Esophagus muscularis mucosa (tissue), 4 donors: ENCODE measurements at places on chromosomes 2 and 18. TPM values are rescaled to one million over a fixed set of nuclear protein-coding genes. Genes with fewer than 3 reads are reported as not detected.
A peak's percentile ranks its signal among the peaks of the same experiment; 100 is the strongest.

DNA sequence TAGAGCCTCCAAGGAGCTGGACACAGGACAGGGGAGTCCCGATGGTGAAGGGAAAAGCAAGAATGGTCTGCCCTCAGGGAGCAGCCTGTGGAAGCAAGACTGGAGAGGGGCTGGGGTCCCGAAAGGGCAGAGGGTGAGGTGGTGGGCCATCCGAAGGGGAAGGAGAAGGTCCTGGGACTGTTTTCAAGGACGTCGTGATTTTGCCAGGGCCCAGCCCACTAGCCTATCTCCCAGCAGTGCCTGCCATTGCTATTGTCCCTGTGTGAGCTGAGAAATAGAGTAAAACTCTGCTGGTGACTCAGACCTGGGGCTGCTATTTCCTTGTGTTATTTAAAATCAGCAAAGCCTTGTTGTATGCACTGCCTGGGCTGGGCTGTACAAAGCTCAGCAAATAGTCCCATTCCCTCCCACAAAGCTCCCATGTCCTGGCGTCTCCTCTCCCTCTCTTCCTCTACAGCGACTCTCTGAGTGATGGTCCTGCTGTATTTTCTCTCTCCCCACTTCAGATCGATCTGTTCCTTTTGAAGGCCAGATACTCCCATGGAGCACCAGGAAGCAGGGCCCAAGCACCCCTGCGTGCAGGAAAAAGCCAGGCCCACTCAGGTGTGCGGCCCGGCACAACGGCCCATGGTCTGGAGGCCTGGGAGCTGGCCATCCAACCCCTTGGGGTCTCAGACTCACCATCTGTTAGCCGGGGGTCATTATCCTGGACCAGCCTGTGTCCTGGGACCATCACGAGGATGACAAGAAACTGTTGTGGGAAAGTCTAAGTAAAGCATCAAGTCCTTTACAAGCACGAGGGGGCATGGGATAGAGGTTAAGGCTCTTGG, 65.0 kb upstream of the OTOF start:
- H3K4me3 ChIP-seq: no peak overlapping the region
- H3K4me1 ChIP-seq: no peaks in the 10 kb centered on the region
- no peaks in the 10 kb centered on the region for H3K27me3 ChIP-seq
- no peak overlapping the region for H3K27ac ChIP-seq
- DNase-seq: no peak

- no peaks in the 10 kb centered on the region for H3K27me3 ChIP-seq
- no peaks in the 10 kb centered on the region for H3K36me3 ChIP-seq
- no peak overlapping the region for H3K4me3 ChIP-seq
Measured at GRCh38 chr2:55158111-55158814, 73.8 kb downstream of the CLHC1 start.

The BOLL gene
- total RNA-seq: not detected

- no peak overlapping the region for H3K4me3 ChIP-seq
- no peaks in the 10 kb centered on the region for H3K27me3 ChIP-seq
- H3K36me3 ChIP-seq: no peaks in the 10 kb centered on the region
- no peak for DNase-seq
Measured at GRCh38 chr2:138632066-138632620, 130.6 kb downstream of the SPOPL start.

GRCh38 chr18:48575658-48576456, 37.0 kb downstream of the CTIF start:
- peaks cover 66% of the 10 kb centered on the region for H3K4me1 ChIP-seq
- peaks cover 7% of the 10 kb centered on the region for H3K36me3 ChIP-seq
- no peak overlapping the region for H3K4me3 ChIP-seq
- peak overlapping the region; percentile 11 for H3K27ac ChIP-seq

DNA sequence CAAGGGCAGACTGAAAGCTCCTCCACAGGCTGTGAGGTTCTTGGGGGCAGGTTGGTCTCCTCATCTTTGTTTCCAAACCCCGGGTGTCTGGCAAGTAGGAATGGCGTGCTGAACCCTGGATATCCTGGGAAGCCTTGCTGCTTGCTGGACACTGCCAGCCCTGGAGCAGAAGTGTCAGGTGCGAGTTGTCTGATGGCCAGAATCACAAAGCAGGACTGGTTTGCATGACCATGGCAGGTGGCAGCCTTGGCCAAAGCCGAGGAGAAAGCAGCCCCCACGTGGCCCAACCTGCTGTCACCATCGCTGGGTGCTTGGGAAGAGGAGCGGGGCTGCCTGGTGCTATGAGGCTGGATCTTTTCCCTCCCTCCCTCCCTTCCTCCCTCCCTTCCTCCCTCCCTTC, 309.5 kb upstream of the HS6ST1 start:
- no peak overlapping the region for H3K27ac ChIP-seq
- H3K36me3 ChIP-seq: no peaks in the 10 kb centered on the region
- H3K4me3 ChIP-seq: no peak overlapping the region
- H3K4me1 ChIP-seq: no peaks in the 10 kb centered on the region
- no peaks in the 10 kb centered on the region for H3K27me3 ChIP-seq

GRCh38 chr18:79030680-79031079, 38.5 kb upstream of the ATP9B start:
- no peaks in the 10 kb centered on the region for H3K4me1 ChIP-seq
- H3K27me3 ChIP-seq: no peaks in the 10 kb centered on the region
- no peak overlapping the region for H3K27ac ChIP-seq
- H3K36me3 ChIP-seq: no peaks in the 10 kb centered on the region
- no peak for DNase-seq
- no peak overlapping the region for H3K4me3 ChIP-seq
